ENCODE measurements at places on chromosomes 4 and X.

GRCh38 chrX:2677764-2678163 is 13.3 kb upstream of the CD99 start:
- DNase-seq = peak; percentile 87

GRCh38 chrX:40142417-40142816 is 44.7 kb upstream of the BCOR start:
- no peak for DNase-seq

DNA sequence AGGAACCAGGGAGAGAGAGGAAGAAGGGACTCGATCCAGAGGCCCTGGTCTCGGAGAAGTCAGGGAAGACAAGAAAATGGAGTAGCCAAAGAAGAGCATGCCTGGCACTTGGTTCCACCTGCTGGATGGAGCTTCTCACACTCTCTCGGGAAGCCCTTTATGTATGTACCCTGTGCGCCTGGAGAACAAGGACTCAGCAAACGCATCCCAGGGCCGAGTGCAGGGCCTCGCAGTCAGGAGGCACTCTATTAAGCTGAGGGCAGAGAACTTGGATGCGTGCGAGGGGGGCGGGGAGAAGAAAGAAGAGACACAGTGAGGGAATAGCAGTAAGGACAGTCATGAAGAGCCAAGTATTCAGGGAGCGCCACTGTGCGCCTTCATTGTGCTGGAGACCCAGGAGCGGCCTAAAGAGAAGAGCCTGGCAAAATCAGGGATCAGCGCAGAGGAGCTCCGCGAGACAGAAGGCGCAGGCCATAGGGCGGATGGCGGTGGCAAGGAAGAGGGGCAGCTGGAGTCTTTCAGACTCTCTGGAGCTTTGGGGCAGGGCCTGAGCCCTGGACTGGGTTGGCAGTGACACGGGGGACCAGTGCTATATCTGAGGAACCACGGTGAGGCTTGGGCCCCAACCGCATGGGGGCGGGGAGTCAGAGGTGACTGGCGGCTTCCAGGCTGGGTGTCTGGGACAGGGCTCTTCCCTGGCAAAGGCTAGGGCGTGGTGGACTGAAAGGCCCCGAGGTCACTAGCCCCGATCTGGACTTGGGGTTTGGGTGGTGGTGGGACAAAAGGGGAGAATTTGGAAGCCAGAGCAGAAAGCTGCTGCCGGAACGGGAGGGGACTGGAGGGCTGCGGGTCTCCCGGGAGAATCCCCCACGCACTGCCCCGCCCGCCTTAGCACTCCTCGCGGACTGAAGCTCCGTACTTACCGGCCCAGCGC is 1.9 kb upstream of the SEPTIN6 start:
- no peak for DNase-seq

- DNase-seq = no peak
Measured at GRCh38 chr4:76061982-76062381, 12.5 kb upstream of the ART3 start.

DNA sequence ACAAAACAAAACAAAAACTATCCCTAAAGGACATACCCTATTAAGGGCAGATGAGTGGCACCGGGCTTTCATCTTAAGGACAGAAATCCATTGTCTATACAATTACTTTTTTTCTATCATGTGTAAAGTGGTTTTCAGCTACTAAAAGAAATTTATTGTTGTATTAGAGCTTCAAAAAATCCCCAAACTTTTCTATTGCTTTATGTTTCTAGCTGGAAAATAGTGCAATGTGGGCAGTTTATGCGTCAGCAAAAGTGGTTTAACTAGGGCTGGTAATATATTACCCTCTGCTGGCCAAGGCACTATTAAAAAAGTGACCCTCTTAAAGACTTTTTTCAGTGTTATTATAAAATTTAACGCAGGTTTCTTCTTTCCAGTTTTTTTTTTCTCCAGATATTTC is 15.5 kb upstream of the GPR82 start:
- DNase-seq = no peak

DNA sequence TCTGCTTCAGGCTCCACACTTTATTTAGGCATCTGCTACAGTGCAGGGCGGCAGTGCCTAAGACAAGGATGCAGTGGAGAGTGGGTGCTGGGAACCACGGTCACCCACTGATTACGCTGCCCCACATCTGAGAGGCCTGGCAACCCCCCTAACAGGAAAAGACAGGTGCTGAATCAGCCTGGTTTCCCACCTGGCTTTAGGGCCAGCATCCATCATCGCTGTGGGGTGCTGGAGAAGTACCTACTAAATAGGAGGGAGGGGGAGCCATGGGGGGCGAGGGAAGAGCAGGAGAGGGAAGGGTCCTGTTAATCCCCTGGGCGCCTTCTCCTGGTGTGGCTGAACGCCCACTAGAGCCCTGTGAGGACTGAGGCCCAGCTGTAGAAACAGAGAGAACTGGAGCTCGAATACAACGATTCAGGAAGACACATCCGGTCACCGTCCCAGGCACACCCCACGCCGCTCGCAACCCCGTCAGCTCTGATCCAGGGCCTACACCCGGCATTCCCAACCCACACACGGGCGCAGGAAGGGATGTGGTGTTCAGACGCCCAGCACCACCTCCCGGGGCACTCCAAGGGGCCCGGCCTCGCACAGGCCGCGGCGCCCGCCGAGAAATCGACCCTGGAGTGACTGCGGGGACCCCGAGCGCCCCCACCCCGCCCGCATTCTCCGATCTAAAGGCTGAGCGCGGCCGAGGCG is 554 bp downstream of the DCTD start:
- DNase-seq = peak; percentile 47

GRCh38 chr4:39568805-39569204 is 41.6 kb upstream of the UGDH start:
- no peak for DNase-seq

- DNase-seq = no peak
Measured at GRCh38 chr4:24529555-24529954, 54.8 kb downstream of the DHX15 start.

DNA sequence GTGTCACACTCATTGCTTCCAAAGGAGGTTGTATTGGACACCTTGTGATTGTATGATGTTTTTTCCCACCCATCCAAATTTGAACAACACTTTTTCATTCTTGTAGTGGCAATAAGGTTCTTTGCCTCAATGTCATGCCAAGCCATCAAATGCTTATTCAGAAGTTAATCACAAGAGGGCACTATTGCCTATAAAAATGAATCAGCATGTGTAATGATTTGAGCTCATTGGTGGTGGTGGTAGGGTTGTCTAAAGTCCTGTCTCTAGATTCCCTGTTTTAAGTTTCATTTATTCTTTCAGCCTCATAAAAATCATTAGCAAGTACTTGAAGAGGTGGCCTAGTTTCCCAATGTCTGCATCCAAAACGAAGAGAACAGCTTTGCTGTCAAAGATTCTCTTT is 37.0 kb downstream of the IRS4 start:
- peak; percentile 13 for DNase-seq

DNA sequence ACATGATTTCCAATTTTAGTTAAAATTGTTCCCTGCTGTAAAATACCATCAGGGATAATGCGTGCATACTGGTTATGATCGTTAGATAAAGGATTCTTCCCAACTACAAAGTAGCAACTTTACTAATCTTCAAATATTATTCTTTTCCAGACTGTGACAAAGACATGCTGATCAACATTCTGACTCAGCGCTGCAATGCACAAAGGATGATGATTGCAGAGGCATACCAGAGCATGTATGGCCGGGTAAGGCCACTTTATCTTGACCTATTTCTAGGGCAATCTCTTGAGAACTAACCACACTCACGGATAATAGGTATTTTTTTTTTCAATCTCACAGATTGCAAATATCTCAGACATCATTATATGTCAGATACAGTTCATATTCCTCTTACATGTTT is 47.0 kb downstream of the ANXA10 start:
- no peak for DNase-seq

DNA sequence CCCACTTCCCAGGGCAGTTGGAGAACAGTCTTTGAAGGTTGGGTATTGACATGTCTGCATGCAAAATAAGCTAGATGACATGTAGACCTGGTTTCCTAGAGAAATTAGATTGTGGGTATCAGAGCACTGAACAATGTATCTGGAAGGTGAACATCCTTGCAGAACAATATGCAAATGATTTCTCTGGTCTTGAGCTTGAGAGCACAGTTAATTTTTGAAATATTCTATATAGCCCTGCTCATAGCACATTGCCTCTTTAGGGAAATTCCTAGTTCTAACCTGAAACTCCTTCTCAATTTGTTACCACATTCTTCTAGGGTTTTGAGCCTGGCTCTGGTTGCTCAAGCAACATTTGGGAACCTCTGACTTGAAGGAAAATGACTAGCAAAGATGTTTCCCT is 41.6 kb upstream of the LAS1L start:
- no peak for DNase-seq

- peak; percentile 16 for DNase-seq
Measured at GRCh38 chr4:40099010-40099409, 42.4 kb downstream of the N4BP2 start.

- no peak for DNase-seq
Measured at GRCh38 chr4:72467633-72468032, 101.4 kb downstream of the ADAMTS3 start.

DNA sequence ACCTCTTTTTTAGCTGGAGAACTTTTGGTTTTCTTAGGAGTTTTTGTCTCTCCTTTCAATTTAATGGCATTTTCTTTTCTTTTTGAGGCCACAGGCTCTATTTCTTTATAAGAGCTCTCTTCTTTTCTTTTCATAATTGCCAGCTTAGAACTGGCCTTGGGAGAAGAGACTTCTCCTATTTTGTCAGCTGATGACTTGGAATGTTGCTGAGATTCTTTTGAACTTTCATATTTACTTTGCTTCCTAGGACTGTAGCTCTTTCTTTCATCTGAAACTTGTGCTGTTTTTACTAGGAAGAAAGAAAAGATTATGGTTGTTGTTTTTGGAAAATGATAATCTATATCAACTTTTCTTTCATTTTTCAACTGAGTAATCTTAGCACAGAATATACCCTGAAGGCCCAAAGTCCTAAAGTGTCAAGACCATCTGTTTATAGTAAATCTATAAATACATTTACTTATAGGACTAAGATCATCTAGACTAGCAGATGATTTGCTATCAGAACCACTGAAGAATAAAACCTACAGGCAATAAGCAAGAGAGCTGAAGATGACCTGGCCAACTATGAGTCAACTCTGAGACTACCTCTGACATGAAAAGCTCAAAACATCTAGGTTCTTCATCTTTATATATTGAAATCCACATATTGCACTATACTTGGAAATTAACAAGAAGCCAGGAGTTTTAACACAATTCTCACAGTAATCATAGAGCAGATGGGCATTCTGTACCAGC is 45.6 kb downstream of the RFC1 start:
- no peak for DNase-seq

GRCh38 chr4:170651786-170652185 is 562.0 kb upstream of the AADAT start:
- no peak for DNase-seq

DNA sequence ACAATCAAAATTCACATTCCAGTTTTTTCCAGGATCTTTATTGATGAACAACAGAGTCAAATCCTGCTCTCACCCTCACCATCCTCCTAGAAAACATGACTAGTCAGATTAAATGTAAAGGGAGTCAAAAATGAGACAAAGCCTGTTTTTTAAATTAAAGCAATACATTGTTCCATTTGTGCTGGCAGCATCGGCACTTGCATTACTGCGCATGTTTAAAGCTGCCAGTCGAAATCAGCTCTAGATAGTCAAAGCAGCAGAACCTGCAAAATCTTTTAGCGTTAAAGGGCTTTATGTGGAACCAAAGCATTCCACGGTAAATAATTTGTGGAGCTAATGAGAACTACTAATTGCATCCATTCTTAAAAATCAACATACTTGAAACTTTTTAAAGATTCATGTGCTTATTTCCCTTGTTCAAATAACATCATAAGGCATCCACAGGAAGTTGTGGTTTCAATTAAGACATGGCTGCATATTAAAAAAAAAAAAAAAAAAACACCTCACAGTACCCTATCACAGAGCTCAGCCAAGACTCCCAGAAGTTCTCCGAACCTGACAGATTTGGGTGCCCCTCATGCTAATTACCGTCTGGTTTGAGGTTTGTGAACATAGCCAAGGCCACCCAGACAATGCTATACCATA is 82.2 kb downstream of the SH3KBP1 start:
- DNase-seq = peak; percentile 22

GRCh38 chr4:102683881-102684609 is 76.7 kb downstream of the MANBA start:
- DNase-seq = no peak

DNA sequence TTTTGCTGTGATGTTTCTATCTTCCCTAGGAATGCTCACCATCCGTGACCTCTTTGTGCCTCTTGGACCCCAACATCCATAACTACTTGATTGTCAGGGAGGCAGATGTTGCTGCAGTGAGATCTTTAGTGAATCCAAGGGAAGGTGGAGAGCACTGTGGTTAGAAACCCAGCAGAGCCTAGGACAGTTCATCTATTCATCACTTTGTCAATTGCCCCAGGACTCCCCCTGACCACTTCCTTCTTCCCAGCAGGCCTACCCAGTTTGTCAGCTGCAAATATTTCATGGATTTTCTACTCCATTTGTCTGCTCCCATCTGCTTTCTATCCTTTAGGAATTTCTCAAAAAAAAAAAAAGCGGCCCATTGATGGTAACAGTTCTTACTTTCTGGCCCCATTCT is 942.8 kb downstream of the PCDH7 start:
- no peak for DNase-seq

DNA sequence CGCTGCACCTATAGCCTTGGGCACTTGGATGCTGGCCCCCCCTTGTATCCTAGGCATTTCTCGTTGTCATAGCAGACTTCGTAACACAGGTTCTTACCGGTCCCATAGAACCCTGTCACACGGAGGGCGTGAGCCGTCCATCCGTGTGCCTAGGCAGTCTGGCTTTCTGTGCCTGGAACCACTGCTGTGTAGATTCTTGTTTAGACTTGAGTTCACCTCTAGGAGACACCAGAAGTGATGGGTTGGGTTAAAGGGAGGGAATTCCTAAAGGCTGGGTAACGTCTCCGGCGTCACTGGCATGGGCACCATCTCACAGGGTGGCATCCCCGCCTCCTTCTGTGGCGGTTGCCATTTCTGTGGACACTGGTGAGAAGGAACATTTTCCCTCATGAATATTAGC is 13.5 kb upstream of the NKX1-1 start:
- no peak for DNase-seq

- DNase-seq = no peak
Measured at GRCh38 chr4:41734371-41734770, 14.2 kb downstream of the PHOX2B start.

GRCh38 chrX:110082161-110082560 is 79.2 kb downstream of the TMEM164 start:
- peak; percentile 11 for DNase-seq

DNA sequence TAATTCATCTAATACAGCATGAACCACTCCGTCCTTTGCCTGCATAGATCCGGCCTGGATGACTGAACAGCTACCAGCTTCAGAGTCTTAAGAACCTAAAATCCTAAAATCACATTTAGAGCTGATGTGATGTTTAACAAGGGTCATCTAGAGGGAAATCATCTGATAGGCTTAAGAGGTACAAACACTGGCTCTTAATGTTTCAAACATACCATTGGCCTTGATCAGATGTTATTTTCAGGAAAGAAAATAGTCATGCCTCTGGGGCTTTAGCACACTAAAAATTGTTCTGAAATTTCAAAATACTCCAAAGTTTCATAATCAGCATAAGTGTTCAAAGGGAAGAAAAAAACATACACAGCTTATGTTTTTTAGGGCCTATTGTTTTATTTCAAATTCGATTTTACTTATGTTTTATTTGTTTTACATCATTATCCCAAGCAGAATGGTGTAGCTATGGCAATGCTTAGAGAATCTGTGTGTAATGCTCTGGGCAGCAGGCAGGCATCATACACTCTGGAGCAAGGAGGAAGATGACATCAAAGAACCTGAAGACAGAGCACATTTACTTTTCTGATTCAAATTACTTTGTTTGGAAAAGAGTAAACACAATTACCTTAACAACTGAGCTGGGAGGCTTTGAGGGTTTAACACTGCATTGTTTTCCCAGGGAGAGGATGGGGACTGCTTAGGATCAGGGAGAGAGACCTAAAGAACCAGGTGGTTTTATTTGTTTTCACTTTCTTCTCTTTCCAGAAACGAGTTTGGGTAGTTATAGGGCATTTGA is 25.3 kb upstream of the LEF1 start:
- DNase-seq = no peak

Measured in Ammon's horn (tissue), 1 donor.